Caco-2 (cell line): ENCODE measurements at places on chromosomes 7 and 10.

- no peak for DNase-seq
Observed at GRCh38 chr10:127100983-127101615, 95.3 kb downstream of the INSYN2A start.

DNA sequence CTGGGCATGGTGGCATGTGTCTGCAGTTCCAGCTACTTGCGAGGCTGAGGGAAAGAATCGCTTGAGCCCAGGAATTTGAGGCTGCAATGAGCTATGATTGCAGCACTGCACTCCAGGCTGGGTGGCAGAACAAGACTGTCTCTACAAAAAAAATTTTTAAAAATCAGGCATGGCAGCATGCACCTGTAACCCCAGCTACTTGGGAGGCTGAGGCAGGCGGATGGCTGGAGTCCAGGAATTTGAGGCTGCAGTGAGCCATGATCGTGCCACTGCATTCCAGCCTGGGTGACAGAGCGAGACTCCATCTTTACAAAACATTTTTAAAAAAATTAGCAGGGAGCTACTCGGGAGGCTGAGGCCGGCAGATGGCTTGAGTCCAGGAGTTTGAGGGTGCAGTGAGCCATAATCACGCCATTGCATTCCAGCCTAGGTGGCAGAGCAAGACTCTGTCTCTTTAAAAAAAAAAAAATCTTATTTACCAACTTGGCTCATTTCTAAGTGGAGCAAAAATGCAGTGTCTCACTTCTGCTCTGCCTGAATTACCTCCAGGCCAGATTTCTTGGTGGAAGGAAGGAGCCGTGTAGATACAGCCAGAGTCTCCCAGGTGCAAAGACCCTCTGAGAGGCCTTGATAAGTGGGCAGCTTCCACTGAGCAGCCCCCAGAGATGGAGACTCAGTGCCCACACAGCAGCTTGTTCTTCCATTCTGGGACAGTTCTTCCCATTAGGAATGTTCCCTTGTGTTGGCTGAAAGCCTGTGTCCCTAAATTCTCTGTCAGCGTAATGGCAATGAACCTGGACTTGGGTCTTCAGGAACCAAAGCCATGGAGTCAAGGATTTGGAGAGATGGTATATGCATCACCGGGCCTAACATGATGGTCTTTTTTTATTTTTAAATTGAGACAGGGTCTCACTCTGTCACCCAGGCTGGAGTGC, 30.0 kb downstream of the GTF2IRD1 start:
- no peak for DNase-seq

GRCh38 chr10:12941966-12942365, 59.5 kb downstream of the CCDC3 start:
- no peak for DNase-seq

- peak; percentile 87 for DNase-seq
Observed at GRCh38 chr10:65570143-65571010, 1355.5 kb upstream of the LRRTM3 start.

GRCh38 chr10:9853405-9854355, 1164.0 kb upstream of the CELF2 start:
- DNase-seq = no peak
